ENCODE measurements at places on chromosomes 16 and 17.

GRCh38 chr16:12798846-12799245 is 4.8 kb downstream of the CPPED1 start:
- peaks cover 11% of the 10 kb centered on the region for H3K4me1 ChIP-seq
- no peak overlapping the region for H3K27ac ChIP-seq
- no peaks in the 10 kb centered on the region for H3K36me3 ChIP-seq
- H3K4me3 ChIP-seq = no peak overlapping the region
- H3K27me3 ChIP-seq = no peaks in the 10 kb centered on the region

GRCh38 chr16:17638134-17638533 is 167.4 kb upstream of the XYLT1 start:
- H3K4me1 ChIP-seq = no peaks in the 10 kb centered on the region
- no peak for DNase-seq
- no peak overlapping the region for H3K4me3 ChIP-seq
- no peaks in the 10 kb centered on the region for H3K36me3 ChIP-seq
- H3K27ac ChIP-seq = no peak overlapping the region

DNA sequence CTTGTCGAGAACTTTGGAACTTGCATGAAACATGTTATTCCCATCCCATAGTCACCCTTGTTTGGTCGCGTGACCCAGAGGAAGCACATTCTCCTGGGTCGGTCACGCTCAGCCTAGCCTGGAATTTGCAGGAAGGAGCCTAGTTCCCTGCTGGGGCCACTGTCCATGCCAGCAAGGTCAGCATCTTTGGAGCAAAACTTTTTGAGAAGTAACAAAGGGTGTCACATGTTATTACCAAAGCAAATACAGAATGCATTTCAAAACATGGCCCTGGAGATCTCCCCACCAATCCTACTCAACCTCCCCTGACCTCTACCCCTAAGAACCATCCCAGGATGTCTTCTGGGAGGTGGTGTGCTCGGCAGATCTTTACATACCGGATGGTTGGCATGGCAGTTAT is 26.2 kb upstream of the IRF8 start:
- no peaks in the 10 kb centered on the region for H3K36me3 ChIP-seq
- H3K27me3 ChIP-seq = peaks cover 10% of the 10 kb centered on the region
- H3K27ac ChIP-seq = no peak overlapping the region
- no peak for DNase-seq
- H3K4me1 ChIP-seq = no peaks in the 10 kb centered on the region

DNA sequence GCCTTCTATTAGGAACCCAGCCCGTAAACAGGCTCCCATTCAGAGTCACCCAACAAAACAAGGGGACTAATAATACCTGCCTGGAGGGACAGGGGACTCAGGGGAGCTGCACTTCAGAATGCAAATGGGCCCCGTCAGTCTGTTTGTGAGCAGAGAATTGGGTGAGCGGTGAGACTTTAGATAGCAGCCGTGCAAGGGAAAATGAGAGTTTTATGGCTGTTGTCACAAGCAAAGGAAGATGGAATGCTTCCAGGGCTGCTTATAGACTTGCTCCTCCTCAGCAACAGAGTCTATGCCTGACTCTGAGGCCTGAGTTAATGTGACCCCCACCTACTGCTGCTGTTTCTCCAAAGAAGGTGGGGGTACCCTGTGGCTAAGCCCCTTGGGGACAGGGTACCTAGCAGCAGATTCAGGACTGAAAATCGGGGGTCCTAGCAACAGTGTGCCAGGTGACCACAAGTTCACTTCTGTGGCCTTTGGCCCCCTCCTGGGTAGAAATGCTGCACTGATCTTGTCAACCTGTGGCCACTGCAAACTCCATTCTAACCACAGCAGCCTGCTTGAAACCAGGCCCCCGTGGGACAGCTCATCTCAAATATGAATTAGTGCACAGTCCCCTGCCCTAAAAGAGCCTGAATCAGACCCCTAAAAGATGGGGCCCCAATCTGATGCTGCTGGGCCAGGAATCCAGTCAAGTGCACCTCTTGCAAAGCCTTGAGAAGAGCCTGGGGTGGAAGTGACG is 126.4 kb downstream of the C16orf78 start:
- H3K4me1 ChIP-seq = peaks cover 6% of the 10 kb centered on the region
- DNase-seq = no peak
- no peak overlapping the region for H3K27ac ChIP-seq
- H3K4me3 ChIP-seq = no peak overlapping the region
- H3K27me3 ChIP-seq = no peaks in the 10 kb centered on the region
- no peaks in the 10 kb centered on the region for H3K36me3 ChIP-seq

GRCh38 chr17:6110592-6110991 is 40.4 kb downstream of the WSCD1 start:
- H3K27ac ChIP-seq = no peak overlapping the region
- no peak for DNase-seq
- no peaks in the 10 kb centered on the region for H3K36me3 ChIP-seq

DNA sequence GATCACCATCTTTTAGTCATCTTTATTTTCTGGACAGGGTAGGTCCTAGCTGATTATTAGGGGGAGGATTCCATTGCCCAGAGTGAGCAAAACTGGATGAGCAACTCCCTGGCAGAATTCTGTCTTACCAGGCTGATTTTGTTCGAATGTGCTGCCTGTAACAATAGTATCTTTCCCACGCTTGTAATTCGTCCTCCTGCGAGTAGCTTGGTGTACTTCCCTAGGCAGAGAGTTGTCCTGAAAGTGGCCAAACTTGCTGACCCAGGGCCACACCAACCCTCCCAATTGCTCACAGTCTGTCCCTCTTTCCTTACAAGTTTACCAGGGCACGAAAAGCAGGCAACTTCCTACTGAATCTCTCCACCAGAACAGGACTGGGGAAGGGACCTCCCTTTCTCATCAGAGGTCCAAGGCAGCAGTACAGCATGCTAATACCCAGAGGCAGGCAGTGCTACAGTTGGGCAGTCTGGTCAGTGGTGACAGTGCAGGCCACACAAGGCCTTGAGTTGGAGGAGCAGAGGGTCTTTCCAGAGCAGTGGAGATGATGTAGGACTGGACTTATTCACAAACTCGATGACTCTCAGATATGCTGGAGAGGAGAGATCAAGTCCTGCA is 67.8 kb upstream of the NLK start:
- H3K36me3 ChIP-seq = no peaks in the 10 kb centered on the region
- peaks cover 4% of the 10 kb centered on the region for H3K27me3 ChIP-seq
- H3K4me1 ChIP-seq = no peaks in the 10 kb centered on the region
- no peak overlapping the region for H3K27ac ChIP-seq

- H3K27me3 ChIP-seq = no peaks in the 10 kb centered on the region
- no peak overlapping the region for H3K27ac ChIP-seq
- H3K4me3 ChIP-seq = no peak overlapping the region
- peaks cover 53% of the 10 kb centered on the region for H3K36me3 ChIP-seq
Measured at GRCh38 chr16:81652798-81653505, 126.1 kb upstream of the PLCG2 start.

- H3K4me3 ChIP-seq = peak within 1 kb of the TSS; percentile 80
- peak; percentile 86 for DNase-seq
- peak within 1 kb of the TSS; percentile 99 for H3K27ac ChIP-seq
- H3K27me3 ChIP-seq = no peaks in the 10 kb centered on the region
- H3K36me3 ChIP-seq = peaks cover 38% of the 10 kb centered on the region
- H3K4me1 ChIP-seq = peaks cover 33% of the 10 kb centered on the region
Measured at GRCh38 chr16:2205104-2205966, at the start of gene MLST8. Gene MLST8, plus strand, starts transcription at chr16:2205454. Its CDS starts 632 bp downstream, at chr16:2206086.

DNA sequence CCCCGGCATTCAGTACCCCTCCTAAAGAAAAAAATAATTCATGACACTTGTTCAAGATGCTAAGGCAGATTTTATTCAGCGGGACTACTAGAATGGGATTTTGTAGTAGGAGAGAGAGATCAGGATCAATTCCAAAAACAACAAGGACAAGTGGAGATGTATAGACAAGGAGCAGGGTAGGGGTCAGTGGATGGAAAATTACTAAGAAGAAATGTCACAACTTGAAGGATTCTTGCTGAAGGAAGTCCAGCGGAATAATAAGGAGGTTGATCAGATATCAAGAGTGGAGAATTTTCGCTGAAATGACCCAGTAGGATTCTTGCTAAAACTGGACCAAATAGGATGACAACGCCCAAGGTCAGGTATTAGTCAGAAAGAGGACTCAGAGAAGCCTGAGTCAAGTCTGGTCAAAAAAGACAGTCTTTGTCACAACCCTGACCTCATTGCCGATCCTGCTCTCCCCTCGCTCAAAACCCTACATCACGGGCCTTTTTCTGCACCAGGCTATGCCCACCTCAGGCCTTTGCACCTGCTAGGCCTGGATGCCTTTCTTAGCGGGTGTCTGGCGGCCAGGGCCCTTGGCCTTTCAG is 36.9 kb downstream of the MMD start:
- no peak for DNase-seq
- no peaks in the 10 kb centered on the region for H3K27me3 ChIP-seq

GRCh38 chr17:58083491-58084316 is 485 bp downstream of the DYNLL2 start:
- peaks cover 43% of the 10 kb centered on the region for H3K4me1 ChIP-seq
- H3K36me3 ChIP-seq = peaks cover 45% of the 10 kb centered on the region
- peak overlapping the region; percentile 83 for H3K27ac ChIP-seq

DNA sequence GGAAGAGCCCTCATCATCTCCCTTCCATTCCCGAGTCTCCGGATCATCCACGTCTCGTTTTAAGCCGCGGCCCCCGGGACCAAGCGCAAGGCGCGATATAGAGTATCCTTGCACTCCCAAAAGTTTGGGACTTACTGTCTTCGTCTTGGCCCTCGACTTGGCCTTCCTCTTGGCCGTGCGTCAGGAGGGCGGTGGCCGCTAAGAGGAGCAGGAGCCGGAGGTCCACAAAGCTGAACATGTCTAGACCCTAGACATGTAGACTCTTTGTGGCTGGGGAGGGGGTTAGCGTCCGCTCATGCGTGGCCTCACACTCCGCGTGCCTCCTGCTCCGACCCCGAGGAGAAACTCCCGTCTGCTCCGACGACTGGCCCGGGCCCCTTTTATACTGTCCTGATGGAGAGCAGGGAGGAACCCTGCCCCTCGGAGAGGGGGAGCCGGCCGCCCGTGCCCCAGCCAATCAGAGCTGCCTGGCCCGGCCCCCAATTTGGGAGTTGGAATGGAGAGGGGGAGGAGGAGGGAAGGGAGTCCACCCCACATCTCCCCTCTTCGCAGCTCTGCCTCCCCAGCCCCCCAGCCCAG is at the start of gene COL1A1:
TSS of gene COL1A1 (minus strand) at position 356 of the 579 bp plus-strand sequence. CDS start at position 238, 118 bp downstream.
- DNase-seq = no peak
- peaks cover 40% of the 10 kb centered on the region for H3K27me3 ChIP-seq
- peaks cover 14% of the 10 kb centered on the region for H3K4me1 ChIP-seq
- peak within 1 kb of the TSS; percentile 53 for H3K4me3 ChIP-seq

DNA sequence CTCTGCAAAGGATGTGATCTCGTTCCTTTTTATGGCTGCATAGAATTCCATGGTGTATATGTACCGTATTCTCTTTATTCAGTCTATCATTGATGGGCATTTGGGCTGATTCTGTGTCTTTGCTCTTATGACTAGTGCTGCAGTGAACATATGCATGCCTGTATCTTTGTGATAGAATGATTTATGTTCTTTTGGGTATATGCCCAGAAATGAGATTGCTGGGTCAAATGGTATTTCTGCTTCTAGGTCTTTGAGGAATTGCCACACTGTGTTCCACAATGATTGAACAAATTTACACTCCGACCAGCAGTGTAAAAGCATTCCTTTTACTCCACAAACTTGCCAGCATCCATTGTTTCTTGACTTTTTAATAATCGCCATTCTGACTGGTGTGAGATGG is 60.2 kb upstream of the ADORA2B start:
- no peak overlapping the region for H3K4me3 ChIP-seq
- no peak for DNase-seq
- H3K36me3 ChIP-seq = no peaks in the 10 kb centered on the region
- H3K27ac ChIP-seq = no peak overlapping the region

- peaks cover 14% of the 10 kb centered on the region for H3K4me1 ChIP-seq
- no peaks in the 10 kb centered on the region for H3K36me3 ChIP-seq
- H3K27ac ChIP-seq = no peak overlapping the region
Measured at GRCh38 chr17:17022011-17022410, 20.2 kb upstream of the MPRIP start.

- no peaks in the 10 kb centered on the region for H3K4me1 ChIP-seq
- no peak for DNase-seq
- no peak overlapping the region for H3K27ac ChIP-seq
- no peaks in the 10 kb centered on the region for H3K36me3 ChIP-seq
- no peaks in the 10 kb centered on the region for H3K27me3 ChIP-seq
Measured at GRCh38 chr17:72334205-72334604, 213.4 kb downstream of the SOX9 start.

DNA sequence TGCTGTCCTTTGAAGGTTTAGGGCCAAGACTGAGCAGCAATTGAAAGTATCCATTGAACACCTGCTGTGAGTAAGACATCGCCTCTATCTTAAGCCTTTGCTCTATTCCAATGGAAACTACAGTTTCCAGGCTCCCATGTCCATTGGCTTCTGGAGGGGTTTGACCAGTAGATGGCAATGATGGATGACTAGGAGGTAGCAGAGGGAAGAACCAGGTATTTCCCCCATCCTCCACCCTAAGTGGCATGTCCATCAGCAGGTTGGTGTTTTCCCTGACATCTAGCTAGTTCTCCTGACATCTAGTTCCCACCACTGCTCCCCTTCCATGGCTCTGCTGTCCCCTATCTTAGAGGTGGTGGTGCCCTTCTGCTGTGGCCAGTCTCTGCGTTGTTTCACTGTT is 58.7 kb downstream of the CENPV start:
- no peak overlapping the region for H3K27ac ChIP-seq
- no peaks in the 10 kb centered on the region for H3K27me3 ChIP-seq

DNA sequence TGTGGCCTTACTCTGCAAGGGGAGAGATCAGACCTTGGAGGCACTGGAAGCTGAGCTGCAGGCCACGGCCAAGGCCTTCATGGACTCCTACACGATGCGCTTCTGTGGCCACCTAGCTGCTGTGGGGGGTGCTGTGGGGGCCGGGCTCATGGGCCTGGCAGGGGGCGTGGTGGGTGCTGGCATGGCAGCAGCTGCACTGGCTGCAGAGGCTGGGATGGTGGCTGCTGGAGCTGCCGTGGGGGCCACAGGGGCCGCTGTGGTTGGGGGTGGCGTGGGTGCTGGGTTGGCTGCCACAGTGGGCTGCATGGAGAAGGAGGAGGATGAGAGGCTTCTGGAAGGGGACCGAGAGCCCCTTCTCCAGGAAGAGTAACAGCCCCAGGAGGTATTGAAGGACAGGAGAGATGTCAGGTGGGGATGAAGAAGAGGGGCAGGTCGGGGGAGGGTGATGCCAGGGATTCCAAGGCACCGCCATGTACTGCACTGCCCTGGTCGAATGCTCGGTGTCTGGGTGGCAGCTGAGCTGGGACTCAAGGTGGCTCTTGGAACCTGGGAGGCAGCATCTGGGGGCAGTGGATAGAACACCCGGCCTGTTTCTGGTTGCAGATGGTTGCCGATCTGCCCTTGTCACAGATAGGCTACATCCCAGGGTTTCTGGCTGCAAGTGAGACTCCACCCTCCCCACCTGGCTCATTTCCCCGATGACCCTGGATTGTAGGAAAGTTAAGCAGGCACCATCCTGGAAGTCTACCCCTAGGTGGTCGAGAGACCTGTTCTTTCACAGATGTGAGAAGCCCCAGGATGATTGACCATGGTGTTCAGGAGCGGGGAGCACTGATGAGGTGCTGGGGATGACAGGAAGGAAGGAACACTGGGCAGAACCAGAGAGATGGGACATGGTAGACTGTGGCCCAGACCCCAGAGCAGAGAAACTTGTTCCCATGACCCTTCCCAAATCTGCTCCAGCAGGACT is 5.1 kb downstream of the RNF112 start:
- no peak overlapping the region for H3K4me3 ChIP-seq
- no peak for DNase-seq
- no peaks in the 10 kb centered on the region for H3K4me1 ChIP-seq
- H3K27me3 ChIP-seq = peaks cover 9% of the 10 kb centered on the region
- H3K27ac ChIP-seq = no peak overlapping the region
